Muscle of leg (tissue), 16 donors: ENCODE measurements at places on chromosomes 11 and 22. TPM values are rescaled to one million over a fixed set of nuclear protein-coding genes. Genes with fewer than 3 reads are reported as not detected.

Gene OR2AG1
- not detected for total RNA-seq

Gene SLC22A12
- total RNA-seq = not detected

Gene CHRM1
- total RNA-seq = 0.04 TPM

DNA sequence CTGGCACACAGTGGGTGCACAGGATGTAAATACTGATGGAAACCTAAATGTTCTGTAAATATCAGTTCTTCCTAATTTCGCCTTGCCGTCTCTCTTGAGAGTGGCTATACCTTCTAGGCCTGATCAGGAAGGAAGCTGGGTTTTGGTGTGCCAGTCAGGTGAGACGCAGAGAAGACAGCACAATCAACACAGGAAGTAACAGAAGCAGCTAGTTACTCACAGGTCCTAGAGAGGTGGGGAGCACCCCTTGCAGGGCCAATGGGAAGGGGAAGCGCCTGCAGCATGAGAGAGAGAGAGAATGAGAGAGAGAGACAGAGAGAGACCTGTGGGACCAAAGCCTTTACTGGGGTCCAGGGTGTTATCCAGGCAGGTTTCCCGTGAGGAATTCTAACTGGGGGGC, 80.8 kb downstream of the FBLN1 start:
- peaks cover 13% of the 10 kb centered on the region for H3K4me1 ChIP-seq
- H3K27me3 ChIP-seq = no peaks in the 10 kb centered on the region
- H3K4me3 ChIP-seq = no peak overlapping the region
- peaks cover 7% of the 10 kb centered on the region for H3K36me3 ChIP-seq
- H3K27ac ChIP-seq = no peak overlapping the region

GRCh38 chr11:79342686-79343085, 98.1 kb downstream of the TENM4 start:
- no peaks in the 10 kb centered on the region for H3K27me3 ChIP-seq
- no peak overlapping the region for H3K4me3 ChIP-seq
- H3K4me1 ChIP-seq = peaks cover 3% of the 10 kb centered on the region

- no peak overlapping the region for H3K4me3 ChIP-seq
- peaks cover 22% of the 10 kb centered on the region for H3K36me3 ChIP-seq
- H3K27me3 ChIP-seq = no peaks in the 10 kb centered on the region
- no peak overlapping the region for H3K27ac ChIP-seq
- DNase-seq = no peak
Observed at GRCh38 chr11:108063410-108063809, 54.7 kb downstream of the CUL5 start.

DNA sequence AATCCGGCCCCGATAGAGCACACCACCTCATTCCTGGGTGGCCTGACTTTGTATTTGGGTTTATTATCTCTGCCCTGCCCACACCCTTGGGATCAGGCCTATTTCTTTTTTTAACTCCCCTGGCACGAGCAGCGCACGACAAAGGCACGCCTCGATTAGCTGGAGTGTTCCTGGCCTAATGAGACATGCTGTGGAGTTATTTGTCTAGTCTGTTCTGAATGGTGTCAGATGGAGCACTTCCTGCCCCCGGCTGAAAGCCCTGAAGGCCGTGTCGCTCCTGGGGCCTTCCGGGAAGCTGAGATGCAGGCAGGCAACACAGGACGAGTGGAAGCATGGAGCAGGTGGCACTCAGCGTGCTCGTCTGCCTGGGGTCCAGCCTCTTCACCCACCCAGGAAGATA, 47.1 kb downstream of the LARGE1 start:
- no peak overlapping the region for H3K4me3 ChIP-seq
- H3K27me3 ChIP-seq = no peaks in the 10 kb centered on the region
- H3K36me3 ChIP-seq = no peaks in the 10 kb centered on the region
- no peak overlapping the region for H3K27ac ChIP-seq

GRCh38 chr22:47215851-47216250, 453.4 kb downstream of the TBC1D22A start:
- H3K4me1 ChIP-seq = no peaks in the 10 kb centered on the region
- no peaks in the 10 kb centered on the region for H3K27me3 ChIP-seq
- H3K27ac ChIP-seq = no peak overlapping the region
- no peak overlapping the region for H3K4me3 ChIP-seq
- no peaks in the 10 kb centered on the region for H3K36me3 ChIP-seq

GRCh38 chr11:84993386-84993785, 633.8 kb downstream of the DLG2 start:
- H3K4me1 ChIP-seq = no peaks in the 10 kb centered on the region
- H3K27ac ChIP-seq = no peak overlapping the region
